Adrenal gland (tissue), 19 donors: ENCODE measurements at places on chromosomes 5 and 9.
A peak's percentile ranks its signal among the peaks of the same experiment; 100 is the strongest.

- DNase-seq: no peak
These were observed 74.1 kb upstream of the PIK3R1 start for GRCh38 chr5:68141494-68141893.

- peak; percentile 56 for DNase-seq
These were observed 125.2 kb downstream of the GPBP1 start for GRCh38 chr5:57298985-57299491.

DNA sequence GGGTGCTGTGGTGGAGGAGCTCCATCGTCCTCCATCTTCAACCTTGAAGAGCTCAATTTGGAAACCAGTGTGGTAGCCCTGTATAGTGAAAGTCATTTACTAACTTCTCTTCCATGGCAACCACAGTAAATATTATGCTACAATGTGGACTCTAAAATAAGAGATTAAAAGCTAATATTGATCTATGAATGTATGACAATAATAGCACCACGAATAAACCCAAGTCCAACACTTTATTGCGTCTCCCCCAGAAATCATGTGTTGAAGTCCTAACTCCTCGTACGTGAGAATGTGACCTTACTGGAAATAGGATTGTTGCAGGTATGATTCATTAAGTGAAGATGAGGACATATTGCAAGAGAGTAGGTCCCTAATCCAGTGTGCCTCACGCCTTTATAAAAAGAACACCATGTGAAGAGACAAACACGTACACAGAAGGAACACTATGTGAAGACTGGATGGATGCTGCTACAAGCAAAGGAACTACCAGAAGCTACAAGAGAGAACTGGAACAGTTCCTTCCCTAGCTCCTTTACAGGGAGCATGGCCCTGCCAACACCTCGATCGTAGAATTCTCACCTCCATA is 276.2 kb downstream of the PDE4D start:
- DNase-seq: no peak

DNA sequence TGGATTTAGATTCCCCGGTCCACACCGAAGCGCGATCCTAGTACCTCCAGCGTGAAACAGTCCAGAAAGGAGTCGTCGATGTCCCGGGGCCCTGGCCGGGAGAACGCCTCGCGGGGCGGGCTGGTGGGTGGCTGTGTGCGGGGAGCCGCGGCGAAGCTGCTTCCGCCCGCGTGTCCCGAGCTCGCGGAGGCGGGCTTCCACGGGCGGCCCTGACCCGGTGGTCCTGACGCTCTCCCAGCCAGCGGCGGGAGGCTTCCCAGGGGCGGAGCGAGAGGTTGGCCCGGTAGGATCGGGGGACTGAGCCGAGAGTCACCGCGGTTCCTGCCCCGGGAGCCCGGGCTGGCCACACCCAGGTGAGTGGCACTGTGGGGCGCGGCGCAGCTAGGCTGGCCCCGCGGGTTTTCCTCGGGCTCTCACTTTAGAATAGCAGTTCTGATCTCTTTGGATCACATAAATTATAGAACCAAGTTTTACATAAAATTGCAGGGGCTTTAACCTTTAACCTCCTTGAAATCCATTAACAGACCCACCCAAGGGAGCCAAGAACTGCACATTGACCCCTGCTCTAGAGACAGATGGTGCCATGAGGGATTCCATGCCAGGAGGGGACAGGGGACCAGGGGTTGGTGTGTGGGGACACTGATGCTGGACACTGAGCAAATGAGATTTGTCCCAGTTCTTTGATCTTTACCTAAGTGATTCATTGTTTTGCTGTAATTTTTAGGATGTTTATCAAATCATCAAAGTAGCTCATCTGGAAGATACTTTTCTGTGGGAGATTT is 29.2 kb upstream of the IL31RA start:
- DNase-seq: peak; percentile 10

DNA sequence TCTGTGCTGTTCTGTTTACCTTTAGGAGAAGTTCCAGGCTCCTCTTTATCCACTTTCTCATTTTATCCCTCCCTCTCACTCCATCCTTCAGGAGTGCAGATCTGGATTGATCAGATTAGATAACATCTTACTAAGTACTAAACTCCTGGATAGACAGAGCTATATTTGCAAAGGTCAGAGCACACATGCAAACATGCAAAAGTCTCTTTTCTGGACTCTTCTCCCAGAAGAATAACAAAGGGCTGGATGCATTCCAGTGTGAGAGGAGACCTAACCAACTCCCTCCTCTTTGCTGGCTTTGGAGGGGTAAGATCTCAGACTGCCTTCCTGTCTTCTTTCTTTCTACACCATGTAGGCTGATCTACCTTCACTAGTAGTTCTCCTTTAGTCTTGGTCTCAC is 21.4 kb downstream of the GARNL3 start:
- no peak for DNase-seq

- DNase-seq: no peak
These were observed 8.7 kb upstream of the ERAP1 start for GRCh38 chr5:96816411-96816939.

- DNase-seq: no peak
These were observed 108.6 kb upstream of the RAD23B start for GRCh38 chr9:107174441-107174840.

DNA sequence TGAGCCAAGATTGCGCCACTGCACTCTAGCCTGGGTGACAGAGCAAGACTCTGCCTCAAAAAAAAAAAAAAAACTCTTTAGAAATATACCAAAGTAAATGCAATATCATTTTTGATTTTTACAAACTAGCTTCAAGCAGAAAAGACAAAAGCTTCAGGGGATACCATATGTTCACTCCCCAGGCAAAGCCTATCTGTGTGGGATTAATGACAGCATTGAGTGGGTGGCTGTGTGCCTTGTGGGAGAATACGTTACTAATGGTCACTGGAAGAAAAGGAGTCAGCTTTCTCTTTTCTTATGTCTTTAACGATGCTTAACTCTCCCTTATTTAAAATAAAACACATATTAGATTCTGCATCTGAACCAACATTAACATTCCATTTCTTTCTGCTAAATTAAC is 1.9 kb downstream of the PCA3 start:
- no peak for DNase-seq

GRCh38 chr5:146111409-146111808 is 6.0 kb upstream of the PLAC8L1 start:
- DNase-seq: no peak

DNA sequence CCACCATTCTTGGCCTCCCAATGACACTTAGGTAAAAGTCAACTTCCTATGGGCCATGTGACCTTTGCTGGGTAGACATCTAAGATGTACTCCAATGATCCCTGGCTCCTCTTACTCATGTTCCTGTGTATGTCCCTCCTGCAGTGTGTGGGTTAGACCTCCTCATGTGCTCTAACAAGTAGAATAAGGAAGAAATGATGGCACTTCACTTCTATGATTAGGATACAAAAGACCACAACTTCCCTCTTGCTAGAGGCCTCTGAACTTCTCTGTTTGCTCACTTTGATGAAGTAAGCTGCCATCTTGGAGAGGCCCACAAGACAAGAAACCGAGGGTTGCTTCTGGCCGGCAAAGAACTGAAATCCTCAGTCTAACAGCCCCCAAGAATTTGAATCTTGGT is 131.8 kb downstream of the TAF11L14 start:
- no peak for DNase-seq

GRCh38 chr5:111781200-111781599 is 24.2 kb upstream of the NREP start:
- peak; percentile 32 for DNase-seq

DNA sequence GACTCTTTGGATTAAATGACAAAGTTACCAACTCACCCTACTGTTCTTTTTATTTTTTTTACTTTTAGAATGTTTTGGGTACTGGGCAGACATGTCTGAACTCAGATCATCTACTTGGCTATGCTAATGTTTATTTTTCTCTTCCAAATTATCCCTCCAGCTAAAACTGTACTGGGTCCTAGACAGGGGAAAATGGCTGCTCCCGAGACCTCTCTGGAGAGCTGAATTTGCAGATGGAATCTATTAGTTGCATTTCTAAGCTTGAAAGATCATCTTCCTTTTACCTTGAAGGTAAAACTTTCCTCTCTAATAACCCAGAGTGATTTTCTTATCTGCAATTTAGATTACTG is 197.5 kb upstream of the SEMA6A start:
- no peak for DNase-seq

GRCh38 chr5:122835681-122836080 is 9.7 kb upstream of the SNX24 start:
- DNase-seq: no peak

DNA sequence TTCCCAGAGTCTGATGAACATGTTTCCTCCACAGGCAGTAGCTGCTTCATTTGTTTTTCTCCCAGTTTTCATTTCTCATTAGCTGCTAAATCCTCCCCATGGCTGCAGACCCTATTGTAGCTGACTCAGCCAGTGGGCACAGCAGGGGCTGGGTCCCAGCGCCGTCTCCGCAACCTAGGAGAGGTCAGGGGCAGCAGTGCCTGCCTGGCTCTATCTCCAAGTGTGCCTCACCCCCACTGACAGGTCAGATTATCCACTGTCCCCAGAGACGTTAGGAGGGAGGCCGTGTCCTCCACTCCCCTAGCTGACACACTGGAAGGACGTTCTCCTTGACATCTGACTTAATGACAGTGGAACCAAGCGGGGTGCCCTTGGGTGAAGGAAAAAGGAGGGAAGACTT is 31.1 kb downstream of the KCNIP1 start:
- no peak for DNase-seq

DNA sequence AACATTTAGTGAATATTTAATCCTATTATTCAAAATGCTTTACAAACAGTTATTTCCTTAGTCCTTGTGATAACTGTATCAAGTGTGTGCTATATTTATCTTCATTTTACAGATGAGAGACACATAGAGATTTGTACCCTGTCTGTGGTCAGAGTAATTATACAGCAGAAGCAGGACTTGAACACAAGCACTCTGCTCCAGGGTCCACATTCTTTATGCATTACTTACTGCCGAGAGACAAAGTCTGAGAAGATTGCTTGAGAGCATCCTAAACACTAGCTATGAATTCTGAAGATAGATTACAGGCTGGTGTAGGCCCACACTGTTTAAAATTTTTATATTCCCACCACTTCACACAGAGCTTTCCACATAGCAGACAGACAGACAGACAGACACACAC is 926.1 kb upstream of the DMAC1 start:
- no peak for DNase-seq

DNA sequence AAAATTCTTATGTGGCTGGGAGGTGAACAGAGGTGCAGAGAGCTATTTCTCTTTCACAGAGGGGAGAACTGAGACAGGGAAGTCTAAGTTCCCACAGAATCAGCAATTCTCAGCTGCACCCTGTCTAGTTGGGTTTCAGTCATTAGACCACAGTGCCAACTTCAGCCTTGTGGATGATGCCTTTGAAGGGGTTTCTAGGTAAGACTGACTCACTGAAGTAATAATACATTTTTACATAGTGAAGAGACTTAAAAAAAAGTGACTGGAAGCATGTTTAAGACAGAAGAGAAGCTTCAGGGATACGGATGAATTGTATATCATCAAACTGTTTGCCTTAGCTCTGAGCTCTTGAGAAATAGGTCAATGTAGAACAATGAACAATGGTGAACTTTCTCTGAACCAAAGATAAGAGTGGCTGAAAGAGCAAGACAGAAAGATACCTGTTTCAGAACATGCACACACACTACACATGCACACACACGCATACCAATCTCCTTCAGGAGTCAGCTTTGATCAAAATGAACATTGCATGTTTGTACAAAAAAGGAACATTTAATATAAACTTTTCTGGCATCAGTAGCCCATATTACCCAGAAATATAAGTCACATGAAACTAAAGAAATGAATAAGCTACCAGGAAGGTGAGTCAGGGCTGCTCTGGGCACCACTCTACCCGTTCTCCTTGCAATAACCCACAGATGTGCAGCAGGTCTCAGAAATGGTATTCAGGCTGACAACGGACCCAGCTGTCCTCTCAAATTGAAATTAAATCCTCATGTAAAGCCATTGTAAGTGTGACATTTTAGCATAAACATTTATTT is 12.6 kb upstream of the FYB1 start:
- no peak for DNase-seq

GRCh38 chr9:103152473-103152872 is 157.3 kb downstream of the CYLC2 start:
- no peak for DNase-seq

- no peak for DNase-seq
These were observed 183.5 kb downstream of the ROR2 start for GRCh38 chr9:91766315-91767069.

- DNase-seq: no peak
These were observed 6.0 kb upstream of the IRX4 start for GRCh38 chr5:1888541-1889251.

- DNase-seq: no peak
These were observed 2.2 kb downstream of the FAM78A start for GRCh38 chr9:131273856-131274673.

GRCh38 chr9:122332644-122333043 is 38.2 kb upstream of the PTGS1 start:
- DNase-seq: no peak

GRCh38 chr9:36245906-36246305 is 12.3 kb downstream of the GNE start:
- no peak for DNase-seq

GRCh38 chr9:90899287-90899686 is 97.7 kb downstream of the SYK start:
- DNase-seq: no peak

DNA sequence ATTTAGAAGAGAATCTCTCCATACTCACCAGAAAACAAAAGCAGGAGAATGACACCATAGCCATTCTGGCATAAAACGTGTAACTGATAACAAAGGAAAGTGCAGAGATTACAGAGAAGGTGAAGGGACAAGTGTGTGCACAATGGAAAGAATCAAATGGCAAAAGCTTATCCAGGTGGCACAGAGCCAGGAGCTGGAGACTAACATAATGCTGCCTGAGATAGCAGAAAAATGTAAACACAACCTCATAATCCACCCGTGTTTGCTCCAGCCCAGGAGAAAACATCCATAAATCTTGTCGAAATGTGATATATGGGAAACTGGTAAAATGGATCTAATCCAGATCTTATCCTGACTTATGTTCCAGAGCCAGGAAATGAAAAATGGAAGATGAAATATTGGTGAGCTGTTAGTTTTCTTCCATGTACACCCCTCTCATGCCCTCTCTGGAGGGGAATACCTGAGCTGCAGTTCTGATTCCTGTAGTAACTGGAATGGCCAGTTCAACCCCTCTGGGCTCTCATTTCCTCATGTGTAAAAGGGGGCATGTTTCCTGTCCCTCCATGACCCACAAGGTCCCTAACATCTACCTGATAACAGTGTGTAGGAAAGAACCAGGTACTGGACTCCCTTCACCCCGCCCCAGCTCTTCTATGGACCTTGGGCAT is 212.3 kb upstream of the DAPK1 start:
- peak; percentile 27 for DNase-seq

- no peak for DNase-seq
These were observed 46.3 kb downstream of the ACO1 start for GRCh38 chr9:32430720-32431119.
